ENCODE measurements at places on chromosomes 6 and 20.

- H3K4me3 ChIP-seq, result no peak overlapping the region
- no peaks in the 10 kb centered on the region for H3K4me1 ChIP-seq
- no peak for DNase-seq
Observed at GRCh38 chr6:98797217-98797994, 37.0 kb upstream of the POU3F2 start.

- no peaks in the 10 kb centered on the region for H3K36me3 ChIP-seq
- no peak overlapping the region for H3K4me3 ChIP-seq
Observed at GRCh38 chr6:83071023-83071422, 3.6 kb downstream of the DOP1A start.

GRCh38 chr6:45512717-45513116, 135.0 kb upstream of the SUPT3H start:
- no peak overlapping the region for H3K4me3 ChIP-seq
- H3K4me1 ChIP-seq, result peaks cover 6% of the 10 kb centered on the region
- H3K36me3 ChIP-seq, result no peaks in the 10 kb centered on the region
- no peak overlapping the region for H3K27ac ChIP-seq
- no peaks in the 10 kb centered on the region for H3K27me3 ChIP-seq

DNA sequence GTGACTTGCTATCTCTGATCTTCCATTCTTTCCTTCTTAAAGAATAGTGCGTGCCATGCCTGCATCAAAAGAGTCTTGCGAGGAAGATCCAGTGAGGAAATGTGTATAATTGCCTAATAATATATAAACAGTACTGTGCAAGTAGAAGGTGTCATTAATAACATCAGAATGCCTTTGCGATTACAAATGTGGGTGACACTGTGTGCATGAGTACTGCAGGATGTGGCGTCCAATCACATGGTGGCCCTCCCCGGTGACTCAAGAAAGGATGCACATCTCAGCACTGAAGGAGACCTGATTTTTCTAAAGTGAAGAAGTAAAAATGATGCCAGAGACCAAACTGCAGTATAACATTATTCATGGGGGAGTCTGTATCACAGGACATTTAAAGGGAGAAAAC, 107.5 kb upstream of the EDN1 start:
- no peak overlapping the region for H3K27ac ChIP-seq
- no peaks in the 10 kb centered on the region for H3K36me3 ChIP-seq
- 0 out of 2 replicates have a peak, but pooled peaks cover 2% of the 10 kb centered on the region for H3K4me1 ChIP-seq
- DNase-seq, result no peak
- no peak overlapping the region for H3K4me3 ChIP-seq

- no peak overlapping the region for H3K27ac ChIP-seq
- H3K27me3 ChIP-seq, result no peaks in the 10 kb centered on the region
- no peaks in the 10 kb centered on the region for H3K4me1 ChIP-seq
- DNase-seq, result no peak
- no peak overlapping the region for H3K4me3 ChIP-seq
Observed at GRCh38 chr20:19137641-19138040, 74.8 kb upstream of the SLC24A3 start.

DNA sequence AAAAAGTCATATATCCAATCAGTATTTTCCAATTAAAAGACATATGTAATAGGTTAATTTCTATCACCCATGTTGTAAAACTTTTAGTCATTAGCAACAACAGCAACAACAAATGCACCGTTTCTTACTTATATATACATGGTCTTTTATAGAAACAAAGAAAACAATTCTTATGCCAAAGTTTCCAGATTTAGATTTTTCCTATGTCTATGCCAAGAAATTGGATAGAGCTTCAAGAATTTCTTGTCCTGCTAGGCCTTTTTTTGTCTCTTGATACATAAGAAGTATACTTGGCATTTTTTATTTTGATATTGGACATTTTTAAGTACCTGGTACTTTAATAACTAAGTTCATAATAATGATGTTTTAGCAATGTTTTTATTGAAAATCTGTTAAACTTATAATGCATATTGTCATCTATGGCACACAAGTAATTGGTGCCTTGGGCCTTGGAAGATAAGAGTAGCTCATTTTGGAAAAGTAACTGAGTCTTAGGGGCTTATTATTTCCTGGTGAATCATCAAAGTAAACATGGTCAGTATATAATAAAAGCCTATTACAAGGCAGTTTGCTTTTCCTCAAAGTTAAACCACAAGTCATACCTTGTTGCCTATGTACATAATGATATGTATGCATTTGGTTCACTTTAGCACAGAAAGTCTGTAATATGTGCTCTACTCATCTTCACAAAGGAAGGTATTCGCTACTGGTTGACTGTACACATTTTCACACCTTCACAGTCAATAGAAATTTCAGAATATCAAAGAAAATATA, 10.1 kb upstream of the FRK start:
- H3K27ac ChIP-seq, result no peak overlapping the region
- H3K36me3 ChIP-seq, result no peaks in the 10 kb centered on the region
- H3K27me3 ChIP-seq, result no peaks in the 10 kb centered on the region
- no peak for DNase-seq
- no peak overlapping the region for H3K4me3 ChIP-seq

GRCh38 chr6:157706883-157707282, 116.2 kb upstream of the SNX9 start:
- no peaks in the 10 kb centered on the region for H3K27me3 ChIP-seq
- no peaks in the 10 kb centered on the region for H3K36me3 ChIP-seq
- no peak overlapping the region for H3K27ac ChIP-seq

DNA sequence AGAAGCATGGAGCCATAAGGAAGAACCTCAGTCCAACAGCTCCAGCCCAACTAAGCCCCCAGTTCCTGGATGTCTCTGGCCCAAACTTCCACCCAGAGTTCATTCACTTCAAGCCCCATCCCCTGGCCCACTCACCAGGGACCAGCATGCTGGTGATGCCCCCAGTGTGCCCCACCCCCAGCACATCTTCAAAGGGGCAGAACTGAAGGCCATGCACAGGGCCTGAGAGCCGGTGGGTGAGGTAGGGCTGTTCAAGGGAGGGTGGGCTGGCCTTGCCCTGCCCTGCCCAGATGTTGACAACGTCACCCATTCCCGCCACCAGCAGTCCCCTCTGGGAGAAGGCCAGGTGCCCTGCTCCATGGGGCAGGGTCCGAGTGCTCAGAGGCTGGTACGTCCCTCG, 3.6 kb downstream of the B3GALT4 start:
- H3K36me3 ChIP-seq, result peaks cover 20% of the 10 kb centered on the region

DNA sequence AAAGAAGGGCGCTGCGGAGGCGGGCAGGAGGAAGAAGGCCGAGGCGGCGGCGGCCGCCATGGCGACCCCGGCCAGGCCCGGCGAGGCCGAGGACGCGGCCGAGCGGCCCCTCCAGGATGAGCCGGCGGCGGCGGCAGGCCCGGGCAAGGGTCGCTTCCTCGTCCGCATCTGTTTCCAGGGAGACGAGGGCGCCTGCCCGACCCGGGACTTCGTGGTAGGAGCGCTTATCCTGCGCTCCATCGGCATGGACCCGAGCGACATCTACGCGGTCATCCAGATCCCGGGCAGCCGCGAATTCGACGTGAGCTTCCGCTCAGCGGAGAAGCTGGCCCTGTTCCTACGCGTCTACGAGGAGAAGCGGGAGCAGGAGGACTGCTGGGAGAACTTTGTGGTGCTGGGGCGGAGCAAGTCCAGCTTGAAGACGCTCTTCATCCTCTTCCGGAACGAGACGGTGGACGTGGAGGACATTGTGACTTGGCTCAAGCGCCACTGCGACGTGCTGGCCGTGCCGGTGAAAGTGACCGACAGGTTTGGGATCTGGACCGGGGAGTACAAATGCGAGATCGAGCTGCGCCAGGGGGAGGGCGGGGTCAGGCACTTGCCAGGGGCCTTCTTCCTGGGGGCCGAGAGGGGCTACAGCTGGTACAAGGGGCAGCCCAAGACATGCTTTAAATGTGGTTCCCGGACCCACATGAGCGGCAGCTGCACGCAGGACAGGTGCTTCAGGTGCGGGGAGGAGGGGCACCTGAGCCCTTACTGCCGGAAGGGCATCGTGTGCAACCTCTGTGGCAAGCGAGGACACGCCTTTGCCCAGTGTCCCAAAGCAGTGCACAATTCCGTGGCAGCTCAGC, 780 bp downstream of the ZCCHC3 start:
- no peaks in the 10 kb centered on the region for H3K36me3 ChIP-seq
- DNase-seq, result no peak
- no peak overlapping the region for H3K27ac ChIP-seq
- peak overlapping the region; percentile 66 for H3K4me3 ChIP-seq
- no peaks in the 10 kb centered on the region for H3K27me3 ChIP-seq

DNA sequence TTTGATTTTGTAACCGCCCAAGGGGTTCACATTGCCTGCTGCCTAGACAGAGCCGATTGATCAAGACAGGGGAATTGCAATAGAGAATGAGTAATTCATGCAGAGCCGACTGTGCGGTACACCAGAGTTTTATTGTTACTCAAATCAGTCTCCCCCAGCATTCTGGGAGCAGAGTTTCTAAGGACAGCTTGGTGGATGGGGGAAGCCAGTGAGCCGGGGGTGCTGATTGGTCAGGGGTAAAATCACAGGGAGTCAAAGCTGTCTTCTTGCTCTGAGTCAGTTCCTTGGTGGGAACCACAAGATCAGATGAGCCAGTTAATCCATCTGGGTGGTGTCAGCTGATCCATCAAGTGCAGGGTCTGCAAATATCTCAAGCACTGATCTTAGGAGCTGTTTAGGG, 60.0 kb upstream of the EZR start:
- H3K4me1 ChIP-seq, result no peaks in the 10 kb centered on the region
- no peaks in the 10 kb centered on the region for H3K27me3 ChIP-seq
- no peaks in the 10 kb centered on the region for H3K36me3 ChIP-seq
- H3K4me3 ChIP-seq, result no peak overlapping the region
- DNase-seq, result no peak
- H3K27ac ChIP-seq, result no peak overlapping the region
